ENCODE measurements at places on chromosomes 16 and 17.

DNA sequence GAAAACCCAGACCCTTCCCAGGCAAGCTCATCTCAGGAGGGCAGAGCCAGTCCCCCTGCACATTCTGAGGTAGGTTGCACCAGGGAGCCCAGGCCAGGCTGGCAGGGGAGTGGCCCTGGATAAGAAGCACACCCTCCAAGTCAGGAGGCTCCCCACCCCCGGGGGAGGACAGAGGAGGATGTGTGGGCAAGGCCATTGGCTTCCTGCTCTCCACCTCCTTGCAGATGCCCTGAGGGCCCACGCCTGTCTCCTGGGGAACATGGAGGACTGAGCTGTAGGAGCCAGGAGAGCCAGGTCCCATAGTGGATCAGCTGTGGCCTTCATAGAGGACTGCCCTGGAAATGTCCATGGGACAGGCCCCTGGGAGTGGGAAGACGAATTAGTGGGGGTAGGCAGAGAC lies 126.7 kb downstream of the IRF8 start:
- DNase-seq, result no peak

DNA sequence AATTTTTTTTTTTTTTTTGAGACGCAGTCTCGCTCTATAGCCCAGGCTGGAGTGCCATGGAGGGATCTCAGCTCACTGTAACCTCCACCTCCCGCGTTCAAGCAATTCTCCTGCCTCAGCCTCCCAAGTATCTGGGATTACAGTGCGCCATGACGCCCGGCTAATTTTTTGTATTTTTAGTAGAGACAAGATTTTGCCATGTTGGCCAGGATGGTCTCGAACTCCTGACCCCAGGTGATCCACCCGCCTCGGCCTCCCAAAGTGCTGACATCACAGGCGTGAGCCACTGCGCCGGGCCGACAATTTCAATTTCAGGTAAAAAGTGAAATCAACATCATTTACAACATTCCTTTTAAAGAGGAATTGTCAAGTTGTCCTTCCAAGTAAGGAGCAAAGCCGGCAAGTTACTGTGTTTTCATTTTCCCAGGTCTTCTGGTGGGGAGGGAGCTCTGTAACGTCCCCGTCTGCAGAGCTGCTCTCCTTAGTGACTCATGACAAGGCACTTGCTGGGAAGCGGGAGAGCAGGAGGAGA lies 873 bp downstream of the NPLOC4 start:
- DNase-seq, result no peak

- DNase-seq, result no peak
These were observed 5.3 kb upstream of the MAPK7 start for GRCh38 chr17:19372866-19373504.

DNA sequence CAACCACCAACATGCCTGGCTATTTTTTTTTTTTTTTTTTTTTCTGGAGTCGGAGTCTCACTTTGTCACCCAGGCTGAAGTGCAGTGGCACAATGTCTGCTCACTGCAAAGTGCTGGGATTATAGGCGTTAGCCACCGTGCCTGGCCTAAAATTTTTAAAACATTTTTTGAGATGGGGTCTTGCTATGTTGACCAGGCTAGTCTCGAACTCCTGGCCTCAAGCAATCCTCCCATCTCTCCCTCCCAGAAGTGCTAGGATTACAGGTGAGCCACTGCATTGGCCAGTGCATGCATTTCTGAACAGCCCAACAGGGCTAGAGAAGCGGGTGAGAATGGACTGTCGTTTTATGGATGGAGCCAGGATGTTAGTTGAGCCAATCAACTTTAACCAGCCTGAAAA lies 72.4 kb downstream of the ERCC4 start:
- no peak for DNase-seq

DNA sequence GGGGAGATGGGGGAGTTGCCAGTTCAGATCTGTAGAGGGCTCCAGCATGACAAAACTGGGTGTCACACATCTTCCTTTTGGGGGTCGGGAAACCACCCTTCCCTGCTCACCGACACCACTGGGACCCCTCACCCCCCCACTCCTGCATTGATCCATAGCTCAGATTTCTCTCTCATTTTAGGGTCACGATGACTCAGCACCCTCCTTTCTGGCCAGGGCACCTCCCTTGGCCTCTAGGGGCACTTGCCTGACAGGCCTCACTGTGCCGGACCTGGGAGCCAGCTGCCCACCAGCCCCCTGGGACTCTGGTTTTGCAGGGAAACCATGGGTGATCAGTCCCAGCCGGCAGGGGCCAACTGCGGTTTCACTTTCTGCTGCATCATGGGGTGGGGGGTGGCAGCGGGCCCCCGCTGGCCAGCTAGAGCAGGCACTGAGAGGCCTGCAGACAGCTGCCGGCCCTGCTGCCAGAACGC lies 239.4 kb downstream of the MRTFB start:
- DNase-seq, result peak; percentile 65

DNA sequence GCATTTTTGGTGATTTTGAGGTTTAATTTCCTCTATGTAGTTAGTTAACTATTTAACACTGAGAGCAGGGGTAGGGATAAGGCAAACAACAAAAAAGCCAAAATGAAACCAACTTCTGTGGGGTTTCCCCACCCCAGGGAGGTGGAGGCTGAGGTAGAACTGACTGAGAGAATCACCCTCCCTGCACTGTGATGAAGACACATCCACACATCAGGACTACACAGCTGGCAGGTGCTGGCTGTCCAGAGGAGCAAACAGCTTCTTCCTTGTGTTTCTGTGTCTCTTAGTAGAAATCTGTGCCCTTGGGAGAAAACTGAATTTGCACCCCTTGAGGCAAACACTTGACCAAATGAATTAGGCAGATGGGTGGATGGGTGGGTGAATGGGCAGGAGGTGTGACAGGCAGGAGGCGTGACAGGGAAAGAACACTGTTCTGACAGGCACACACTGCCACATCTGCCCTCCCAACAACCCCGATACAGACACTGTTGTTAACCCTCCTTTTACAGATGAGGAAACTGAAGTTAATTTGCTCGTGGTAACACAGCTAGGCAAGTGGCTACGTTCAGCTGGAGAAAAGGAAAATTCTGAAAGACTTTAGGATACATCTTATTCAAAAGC lies 62.9 kb upstream of the AMZ2 start:
- DNase-seq, result no peak

GRCh38 chr17:65572581-65573281 lies 11.3 kb upstream of the AXIN2 start:
- no peak for DNase-seq

GRCh38 chr17:46063241-46063640 lies 64.2 kb downstream of the STH start:
- DNase-seq, result no peak

GRCh38 chr17:55420776-55421178 lies 858 bp downstream of the MMD start:
- DNase-seq, result no peak

Data from GF-D8 (cell line).